ENCODE measurements at places on chromosomes 11 and 22.

DNA sequence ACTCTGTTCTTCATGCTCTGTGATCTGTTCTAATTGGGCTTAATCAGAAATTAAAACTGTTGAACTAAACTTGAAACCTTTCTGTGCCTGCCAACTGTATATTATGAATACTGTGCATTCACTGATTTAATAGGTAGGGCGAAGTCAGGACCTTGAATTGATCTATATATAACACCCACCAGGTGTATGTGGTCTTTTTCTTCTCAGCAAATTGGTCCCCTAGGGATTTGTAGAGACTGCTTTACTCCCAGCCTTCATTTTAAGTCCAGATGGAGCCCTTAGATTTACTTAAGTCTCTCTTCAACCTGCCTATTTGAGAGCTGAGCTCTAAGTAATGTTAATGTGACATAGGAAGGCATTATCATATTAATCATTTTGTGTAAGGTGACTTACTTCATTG, 257.5 kb downstream of the TMEM135 start:
- peak; percentile 100 for DNase-seq

- no peak for DNase-seq
Observed at GRCh38 chr11:43810929-43811596, 69.6 kb upstream of the ALKBH3 start.

GRCh38 chr11:34633640-34633989, 12.7 kb downstream of the EHF start:
- no peak for DNase-seq

DNA sequence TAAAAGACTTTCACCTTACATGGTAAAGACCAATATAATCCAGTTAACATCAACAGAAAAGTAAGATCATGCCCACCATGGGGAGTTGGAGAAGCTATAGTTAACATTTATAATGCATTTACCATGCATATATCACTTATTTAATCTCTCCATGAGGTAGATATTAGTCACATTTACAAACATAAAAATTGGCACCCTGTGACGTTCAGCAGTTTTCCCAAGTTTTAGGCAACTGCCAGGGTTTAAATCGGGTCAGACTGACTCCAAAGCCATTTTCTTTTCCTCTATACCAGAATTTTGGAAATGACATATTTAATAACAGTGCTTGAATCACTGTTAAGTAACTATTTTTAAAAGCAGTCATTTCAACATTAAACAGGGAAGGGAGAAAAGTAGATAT, 266.3 kb downstream of the DDX10 start:
- DNase-seq: no peak

GRCh38 chr22:19984201-19984753, 32.3 kb downstream of the ARVCF start:
- no peak for DNase-seq

GRCh38 chr11:128492461-128492860, 94.9 kb downstream of the ETS1 start:
- DNase-seq: no peak

All from Karpas-422 (cell line).